ENCODE measurements at places on chromosomes 3 and 15. TPM values are rescaled to one million over a fixed set of nuclear protein-coding genes. Genes with fewer than 3 reads are reported as not detected.

DNA sequence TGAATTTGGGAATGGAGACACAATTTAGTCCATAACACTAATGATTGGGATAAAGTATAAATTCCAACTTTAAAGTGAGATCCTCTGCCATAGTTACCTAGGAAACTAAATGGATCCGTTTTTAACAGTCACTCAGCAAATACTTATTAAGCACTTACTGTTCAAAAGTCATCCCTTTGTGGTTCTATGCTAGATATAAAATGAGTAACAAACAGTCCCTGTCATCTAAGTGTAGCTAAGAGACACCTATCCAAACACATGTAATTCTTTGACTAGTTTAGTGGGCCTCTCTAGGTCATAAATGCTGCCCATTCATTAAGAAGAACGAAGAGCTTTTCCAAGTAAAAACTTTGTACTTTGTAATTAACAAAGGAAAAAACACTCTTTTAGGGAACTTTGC lies 244.2 kb upstream of the CDIN1 start:
- no peak for DNase-seq

Gene ACSBG1
- under 0.01 TPM for total RNA-seq

Gene BDH1
- total RNA-seq, result 19.9 TPM

Gene HEXA
- 81.9 TPM for total RNA-seq

Gene REC114
- total RNA-seq, result not detected

DNA sequence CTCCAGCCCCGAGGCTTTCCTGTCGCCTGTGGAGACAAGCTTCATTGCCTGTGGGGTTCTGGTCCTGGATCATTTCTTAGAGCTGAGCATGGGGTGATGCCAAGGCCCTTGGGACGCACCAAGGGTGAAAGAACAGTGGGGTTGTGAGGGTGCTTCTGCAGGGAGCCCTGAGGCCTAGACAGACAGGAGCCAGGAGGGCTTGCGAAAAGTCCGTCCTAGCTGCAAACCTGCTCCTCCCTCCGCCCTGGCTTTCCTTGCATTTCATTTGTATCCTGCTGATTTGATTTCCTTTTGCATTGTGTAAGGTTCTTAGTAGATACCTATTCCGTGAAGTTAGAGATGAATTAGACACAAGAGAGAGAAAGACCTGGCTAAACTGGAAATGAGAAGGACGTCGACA lies 286.9 kb upstream of the C2CD4B start:
- DNase-seq, result no peak

All from hematopoietic multipotent progenitor cell (in vitro differentiated cells).